ENCODE measurements at places on chromosomes 1 and 21. TPM values are rescaled to one million over a fixed set of nuclear protein-coding genes. Genes with fewer than 3 reads are reported as not detected.

Gene SUSD4
- total RNA-seq: 0.60 TPM

GRCh38 chr1:178494569-178494971, 2.2 kb downstream of the CLEC20A start:
- no peak overlapping the region for H3K27ac ChIP-seq
- no peaks in the 10 kb centered on the region for H3K4me1 ChIP-seq
- H3K27me3 ChIP-seq: no peaks in the 10 kb centered on the region
- H3K36me3 ChIP-seq: no peaks in the 10 kb centered on the region
- DNase-seq: no peak
- H3K4me3 ChIP-seq: no peak overlapping the region

GRCh38 chr1:38962113-38962512, 20.5 kb upstream of the RHBDL2 start:
- H3K4me3 ChIP-seq: no peak overlapping the region
- H3K36me3 ChIP-seq: no peaks in the 10 kb centered on the region
- no peaks in the 10 kb centered on the region for H3K27me3 ChIP-seq
- H3K27ac ChIP-seq: no peak overlapping the region

Gene MAP1LC3C
- not detected for total RNA-seq

- DNase-seq: no peak
- no peaks in the 10 kb centered on the region for H3K27me3 ChIP-seq
- no peaks in the 10 kb centered on the region for H3K4me1 ChIP-seq
- no peak overlapping the region for H3K4me3 ChIP-seq
These were observed 111.5 kb downstream of the CNIH3 start for GRCh38 chr1:224727351-224728289.

GRCh38 chr1:81876901-81877733, 76.4 kb downstream of the ADGRL2 start:
- H3K27me3 ChIP-seq: no peaks in the 10 kb centered on the region
- H3K4me1 ChIP-seq: no peaks in the 10 kb centered on the region
- H3K4me3 ChIP-seq: no peak overlapping the region
- H3K36me3 ChIP-seq: no peaks in the 10 kb centered on the region
- H3K27ac ChIP-seq: no peak overlapping the region

DNA sequence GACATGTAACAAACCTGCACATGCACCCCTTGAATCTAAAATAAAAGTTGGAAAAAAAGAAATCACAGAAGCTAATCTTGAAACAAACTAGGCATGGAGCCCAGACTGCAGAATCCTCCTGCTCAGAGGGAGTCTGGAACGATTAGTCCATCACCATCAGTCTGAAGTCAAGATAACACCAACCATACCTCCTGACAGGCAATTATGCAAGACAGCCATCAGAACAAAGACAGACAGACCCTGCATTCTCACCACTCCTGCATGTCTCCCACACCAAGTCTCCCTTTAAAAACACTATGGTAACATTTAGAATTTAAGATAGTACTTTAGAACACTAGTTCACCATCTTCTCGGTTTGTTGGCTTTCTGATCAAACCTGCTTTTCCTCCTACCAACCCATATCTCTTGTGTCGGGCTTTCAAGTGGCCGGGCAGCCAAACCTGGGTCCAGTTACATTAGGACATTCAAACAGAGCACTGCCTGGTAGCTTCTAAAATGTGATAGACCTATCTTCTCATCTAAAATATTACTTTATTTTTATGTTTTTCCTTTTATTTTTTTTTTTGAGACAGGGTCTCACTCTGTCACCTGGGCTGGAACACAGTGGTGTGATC, 10.1 kb downstream of the YARS1 start:
- DNase-seq: no peak
- no peak overlapping the region for H3K27ac ChIP-seq
- H3K36me3 ChIP-seq: peaks cover 57% of the 10 kb centered on the region
- H3K27me3 ChIP-seq: no peaks in the 10 kb centered on the region
- H3K4me1 ChIP-seq: peaks cover 15% of the 10 kb centered on the region
- H3K4me3 ChIP-seq: no peak overlapping the region

- no peak overlapping the region for H3K27ac ChIP-seq
- DNase-seq: no peak
- H3K4me1 ChIP-seq: no peaks in the 10 kb centered on the region
- no peaks in the 10 kb centered on the region for H3K27me3 ChIP-seq
- H3K4me3 ChIP-seq: no peak overlapping the region
These were observed 102.7 kb upstream of the VANGL1 start for GRCh38 chr1:115539061-115539460.

GRCh38 chr1:203492082-203492747, 1.7 kb upstream of the OPTC start:
- H3K27ac ChIP-seq: no peak overlapping the region
- H3K36me3 ChIP-seq: no peaks in the 10 kb centered on the region
- no peak overlapping the region for H3K4me3 ChIP-seq
- no peak for DNase-seq

GRCh38 chr1:77958391-77958790, 20.5 kb downstream of the FUBP1 start:
- H3K4me1 ChIP-seq: peaks cover 2% of the 10 kb centered on the region
- H3K4me3 ChIP-seq: no peak overlapping the region
- DNase-seq: no peak
- H3K36me3 ChIP-seq: peaks cover 99% of the 10 kb centered on the region

Gene EPHB2
- not detected for total RNA-seq

Gene GBP6
- total RNA-seq: 0.39 TPM

Gene SH2D1B
- 133 TPM for total RNA-seq

Gene TPTE
- not detected for total RNA-seq

GRCh38 chr1:111633736-111634247, 14.2 kb downstream of the RAP1A start:
- H3K4me3 ChIP-seq: no peak overlapping the region
- no peaks in the 10 kb centered on the region for H3K36me3 ChIP-seq
- peaks cover 17% of the 10 kb centered on the region for H3K4me1 ChIP-seq
- H3K27ac ChIP-seq: no peak overlapping the region

DNA sequence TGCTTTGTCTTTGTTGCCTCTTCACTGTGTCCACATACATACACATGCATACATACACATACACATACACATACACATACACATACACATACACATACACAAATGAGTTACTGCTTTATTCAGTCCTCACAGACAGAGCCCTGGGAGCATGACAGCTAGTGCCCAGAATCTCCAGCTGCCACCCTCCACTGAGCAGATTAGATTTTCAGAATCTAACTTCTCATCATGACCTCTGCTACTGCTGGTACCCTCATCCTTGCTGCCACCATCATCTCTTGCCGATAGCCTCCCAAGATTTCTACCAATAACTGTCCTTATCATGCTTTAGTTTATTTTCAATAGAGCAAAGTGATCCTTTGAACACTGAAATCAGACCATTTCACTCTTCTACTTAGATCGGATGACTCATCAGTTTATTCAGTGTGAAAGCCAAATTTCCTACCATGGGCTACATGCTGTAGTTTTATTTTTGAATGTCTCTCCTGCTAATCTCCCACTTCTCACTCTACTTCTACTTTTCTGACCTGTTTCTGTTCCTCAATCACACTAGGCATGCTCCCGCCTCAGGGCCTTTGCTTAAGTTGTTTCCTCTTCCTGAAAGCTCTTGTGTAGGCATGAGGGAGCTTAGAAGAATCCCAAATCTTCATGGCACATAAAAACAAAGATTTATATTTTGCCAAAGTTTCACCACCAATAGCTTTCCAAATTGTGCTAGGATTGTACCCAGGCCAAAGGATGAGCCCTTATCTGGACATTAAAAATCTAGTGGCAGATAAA, 43.0 kb downstream of the ATP6V1G3 start:
- DNase-seq: no peak
- H3K36me3 ChIP-seq: no peaks in the 10 kb centered on the region
- H3K27ac ChIP-seq: no peak overlapping the region
- no peak overlapping the region for H3K4me3 ChIP-seq
- H3K27me3 ChIP-seq: no peaks in the 10 kb centered on the region

DNA sequence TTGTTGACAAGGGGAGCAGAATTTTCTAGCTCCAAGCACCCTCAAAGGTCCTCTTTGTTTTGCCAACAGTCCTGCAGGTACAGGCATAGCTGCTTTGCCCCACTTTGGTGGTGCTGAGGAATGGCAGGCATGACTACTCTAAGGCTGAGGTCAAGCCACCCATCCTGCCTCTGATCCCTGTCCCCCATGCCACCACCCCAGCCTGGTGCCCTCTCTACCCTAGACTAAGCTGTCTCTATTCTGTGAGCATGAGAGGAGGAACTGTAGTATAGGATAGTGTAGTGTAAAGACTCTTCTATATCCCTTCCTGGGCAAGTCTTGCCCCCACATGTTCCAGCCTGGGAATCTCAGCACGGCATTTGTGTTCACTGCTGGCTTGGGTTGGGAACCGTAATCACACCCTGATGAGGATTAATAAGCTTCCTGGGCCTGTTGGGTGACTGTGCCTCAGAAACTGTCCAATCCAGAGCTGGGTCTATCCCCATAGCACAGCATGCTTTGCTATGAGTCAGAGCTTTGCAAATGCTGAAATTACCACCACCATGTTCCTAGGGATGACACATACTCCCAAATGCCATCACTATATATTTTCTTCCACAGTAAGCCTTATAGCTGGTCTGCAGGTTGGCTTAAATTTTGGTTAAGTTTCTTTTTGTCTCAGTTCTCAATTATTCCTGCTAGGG, 105.7 kb upstream of the PPP2R5A start:
- no peak overlapping the region for H3K4me3 ChIP-seq
- H3K4me1 ChIP-seq: no peaks in the 10 kb centered on the region
- no peaks in the 10 kb centered on the region for H3K27me3 ChIP-seq
- DNase-seq: no peak
- H3K27ac ChIP-seq: no peak overlapping the region

- no peaks in the 10 kb centered on the region for H3K36me3 ChIP-seq
These were observed 42.0 kb upstream of the PADI1 start for GRCh38 chr1:17162941-17163340.

Gene FOXD2
- 1.1 TPM for total RNA-seq

Gene FCGR3A
- total RNA-seq: 557 TPM

Gene SLC66A1
- 7.6 TPM for total RNA-seq

GRCh38 chr1:12548279-12548972, 69.6 kb downstream of the DHRS3 start:
- H3K4me3 ChIP-seq: no peak overlapping the region
- H3K27ac ChIP-seq: no peak overlapping the region
- no peaks in the 10 kb centered on the region for H3K27me3 ChIP-seq

Gene KRTCAP2
- total RNA-seq: 113 TPM

DNA sequence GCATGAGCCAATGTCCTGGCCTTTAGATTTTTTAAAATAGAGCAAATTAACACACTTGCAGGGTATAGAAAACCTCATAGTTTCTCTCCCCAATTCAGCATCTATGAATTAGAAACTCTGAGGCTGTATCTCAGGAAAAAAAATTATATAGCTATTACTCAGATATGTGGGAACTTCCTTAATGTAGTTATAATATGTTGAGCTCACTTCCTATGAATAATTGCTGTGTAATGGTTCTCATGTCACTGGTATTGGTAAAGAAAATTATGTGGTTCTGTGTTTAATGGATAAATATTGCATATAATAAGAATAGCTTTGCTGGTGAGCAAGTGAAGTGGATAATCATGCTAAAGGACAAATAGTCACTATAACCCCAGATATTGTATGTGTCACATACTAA, 2019.8 kb downstream of the NCAM2 start:
- no peak overlapping the region for H3K4me3 ChIP-seq
- H3K27me3 ChIP-seq: no peaks in the 10 kb centered on the region
- no peak for DNase-seq
- no peaks in the 10 kb centered on the region for H3K4me1 ChIP-seq
- H3K27ac ChIP-seq: no peak overlapping the region
- no peaks in the 10 kb centered on the region for H3K36me3 ChIP-seq

GRCh38 chr1:198253668-198254067, 96.9 kb downstream of the NEK7 start:
- H3K4me1 ChIP-seq: peaks cover 3% of the 10 kb centered on the region
- H3K36me3 ChIP-seq: no peaks in the 10 kb centered on the region
- no peak for DNase-seq
- no peaks in the 10 kb centered on the region for H3K27me3 ChIP-seq

- no peak overlapping the region for H3K27ac ChIP-seq
- H3K27me3 ChIP-seq: no peaks in the 10 kb centered on the region
- H3K4me3 ChIP-seq: no peak overlapping the region
- H3K4me1 ChIP-seq: no peaks in the 10 kb centered on the region
- H3K36me3 ChIP-seq: no peaks in the 10 kb centered on the region
These were observed 65.5 kb downstream of the LPAR3 start for GRCh38 chr1:84827555-84827954.

Gene CELA3A
- not detected for total RNA-seq

GRCh38 chr1:36323636-36324352, at the start of gene EVA1B:
EVA1B (minus strand) TSS chr1:36323645; CDS start chr1:36323037, 608 bp downstream.
- DNase-seq: peak; percentile 60
- peaks cover 41% of the 10 kb centered on the region for H3K4me1 ChIP-seq
- H3K27ac ChIP-seq: peak within 1 kb of the TSS; percentile 46
- no peaks in the 10 kb centered on the region for H3K36me3 ChIP-seq
- H3K4me3 ChIP-seq: peak within 1 kb of the TSS; percentile 55
- H3K27me3 ChIP-seq: no peaks in the 10 kb centered on the region

Gene AMY2A
- total RNA-seq: not detected

- H3K27ac ChIP-seq: no peak overlapping the region
- no peak for DNase-seq
- peaks cover 3% of the 10 kb centered on the region for H3K36me3 ChIP-seq
- peaks cover 11% of the 10 kb centered on the region for H3K4me1 ChIP-seq
- H3K4me3 ChIP-seq: peak overlapping the region; percentile 75
- H3K27me3 ChIP-seq: peaks cover 5% of the 10 kb centered on the region
These were observed 840 bp upstream of the HEATR1 start for GRCh38 chr1:236604905-236605806.

DNA sequence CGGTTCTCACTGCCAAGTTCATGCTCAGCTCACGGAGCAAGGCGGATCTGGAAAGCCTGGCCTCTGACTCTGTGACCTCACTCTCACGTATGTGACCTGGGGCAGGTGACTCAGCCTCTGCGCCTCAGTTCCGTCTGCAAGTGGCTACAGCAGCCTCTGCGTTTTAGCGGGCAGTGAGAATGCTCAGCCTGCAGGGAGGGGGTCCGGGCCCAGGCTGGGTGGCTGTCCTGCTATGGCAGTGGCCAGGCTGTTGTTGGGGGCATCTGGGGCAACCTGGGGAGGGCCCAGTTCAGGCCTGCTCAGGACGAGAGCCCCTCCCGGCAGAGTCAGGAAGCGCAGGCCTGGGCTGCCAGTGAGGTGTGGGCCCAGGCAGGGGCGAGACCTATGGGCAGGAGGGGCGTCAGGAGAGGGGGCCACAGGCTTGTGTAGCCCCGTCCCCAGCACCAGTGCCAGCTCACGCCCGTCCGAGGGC, 27.9 kb downstream of the ARHGEF16 start:
- DNase-seq: no peak
- no peaks in the 10 kb centered on the region for H3K27me3 ChIP-seq
- no peak overlapping the region for H3K27ac ChIP-seq
- H3K4me1 ChIP-seq: no peaks in the 10 kb centered on the region
- H3K36me3 ChIP-seq: no peaks in the 10 kb centered on the region

GRCh38 chr1:195591917-195592672, 1016.1 kb downstream of the KCNT2 start:
- H3K27ac ChIP-seq: no peak overlapping the region
- no peaks in the 10 kb centered on the region for H3K27me3 ChIP-seq
- H3K4me3 ChIP-seq: no peak overlapping the region
- no peaks in the 10 kb centered on the region for H3K36me3 ChIP-seq

Gene FMO5
- 6.0 TPM for total RNA-seq

- no peaks in the 10 kb centered on the region for H3K4me1 ChIP-seq
- no peak overlapping the region for H3K4me3 ChIP-seq
- DNase-seq: no peak
- H3K27me3 ChIP-seq: peaks cover 2% of the 10 kb centered on the region
These were observed 9.3 kb downstream of the TMCC2 start for GRCh38 chr1:205236951-205237475.

Gene SYT11
- total RNA-seq: 38.1 TPM

Gene FBXO2
- total RNA-seq: 7.9 TPM

Gene ZNF593OS
- total RNA-seq: not detected

- H3K4me3 ChIP-seq: no peak overlapping the region
- H3K27ac ChIP-seq: no peak overlapping the region
- no peaks in the 10 kb centered on the region for H3K4me1 ChIP-seq
- DNase-seq: no peak
- H3K27me3 ChIP-seq: no peaks in the 10 kb centered on the region
These were observed 462.2 kb upstream of the CXADR start for GRCh38 chr21:17050646-17051045.

Gene AGT
- total RNA-seq: not detected

Gene TMEM240
- total RNA-seq: 1.00 TPM

Measured in natural killer cell (primary cell).